Right forelimb (tissue), 1 donor: ENCODE measurements at places on chromosomes 4 and X.

GRCh38 chr4:15598644-15599043 lies 56.5 kb downstream of the FBXL5 start:
- DNase-seq, result no peak

- no peak for DNase-seq
Measured at GRCh38 chrX:2965965-2966364, 36.8 kb upstream of the ARSD start.

GRCh38 chr4:81432825-81433224 lies 38.9 kb downstream of the RASGEF1B start:
- DNase-seq, result no peak

- no peak for DNase-seq
Measured at GRCh38 chrX:28039258-28039657, 58.0 kb upstream of the DCAF8L1 start.

DNA sequence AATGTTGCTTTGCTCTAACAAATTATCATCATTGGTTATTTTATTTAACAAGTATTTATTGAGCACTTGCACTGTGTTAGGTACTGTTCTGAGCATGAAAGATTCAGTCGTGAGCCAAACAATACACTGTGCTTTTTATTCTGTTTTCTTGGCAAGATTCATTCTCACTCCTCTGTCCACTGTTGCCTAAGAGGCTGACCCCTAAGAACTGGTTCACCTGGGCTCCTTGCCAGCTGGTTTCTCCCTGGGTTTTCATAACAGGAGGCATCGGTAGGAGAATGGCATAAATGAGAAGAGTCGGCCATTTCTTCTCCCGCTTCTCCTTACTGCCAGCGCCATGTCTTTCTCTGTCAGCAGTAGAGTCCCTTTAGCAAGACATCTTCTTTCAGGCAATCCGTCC lies 243.7 kb upstream of the DIAPH2 start:
- DNase-seq, result no peak

- no peak for DNase-seq
Measured at GRCh38 chr4:15729910-15730533, 27.2 kb downstream of the BST1 start.

- DNase-seq, result no peak
Measured at GRCh38 chr4:120667102-120667501, 255.4 kb downstream of the PRDM5 start.

- no peak for DNase-seq
Measured at GRCh38 chrX:26511589-26512363, 295.8 kb downstream of the MAGEB5 start.

- DNase-seq, result no peak
Measured at GRCh38 chr4:75845992-75846391, 56.3 kb downstream of the PPEF2 start.
